ENCODE measurements at places on chromosomes 3 and 15.
A peak's percentile ranks its signal among the peaks of the same experiment; 100 is the strongest.

DNA sequence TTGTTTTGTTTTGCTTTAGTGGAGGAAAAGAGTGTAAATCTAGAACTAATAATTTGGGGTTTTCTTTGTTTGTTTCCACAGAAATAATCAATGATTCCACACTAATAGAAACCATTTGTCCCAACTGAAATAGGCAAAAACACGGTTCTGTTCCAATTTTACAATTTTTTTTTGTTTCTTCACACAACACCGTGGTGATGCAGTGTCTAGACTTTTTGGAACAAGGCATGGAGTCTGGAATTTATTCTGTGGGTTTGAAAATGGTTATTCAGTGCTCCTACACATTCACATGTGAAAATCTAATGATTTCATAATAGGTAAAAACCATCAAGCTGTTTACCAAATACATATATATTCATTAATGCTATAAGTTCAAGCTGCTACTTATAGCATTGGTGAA lies 629.0 kb upstream of the TGFBR2 start:
- no peak for DNase-seq

DNA sequence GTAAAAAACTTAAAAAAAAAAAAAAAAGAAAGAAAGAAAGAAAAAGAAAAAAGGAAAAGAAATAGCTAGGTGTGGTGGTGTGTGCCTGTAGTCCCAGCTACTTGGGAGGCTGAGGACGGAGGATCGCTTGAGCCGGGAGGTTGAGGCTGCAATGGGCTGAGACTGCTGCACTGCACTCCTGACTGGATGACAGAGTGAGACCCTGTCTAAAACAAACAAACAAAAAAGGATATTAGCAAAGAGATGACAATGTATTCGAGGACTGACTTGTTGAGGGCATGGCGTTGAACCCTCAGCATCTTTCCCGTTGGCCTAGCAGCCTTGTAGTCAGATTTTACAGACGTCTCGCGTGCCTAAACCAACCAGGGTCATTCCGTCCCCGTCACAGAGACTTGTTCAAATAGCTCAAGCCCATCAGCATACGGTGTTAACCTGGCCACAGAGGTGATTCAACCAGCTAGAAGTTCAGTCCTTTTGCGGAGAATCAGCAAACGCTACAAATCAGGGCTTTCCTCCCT lies 528 bp upstream of the NIT2 start:
- no peak for DNase-seq

DNA sequence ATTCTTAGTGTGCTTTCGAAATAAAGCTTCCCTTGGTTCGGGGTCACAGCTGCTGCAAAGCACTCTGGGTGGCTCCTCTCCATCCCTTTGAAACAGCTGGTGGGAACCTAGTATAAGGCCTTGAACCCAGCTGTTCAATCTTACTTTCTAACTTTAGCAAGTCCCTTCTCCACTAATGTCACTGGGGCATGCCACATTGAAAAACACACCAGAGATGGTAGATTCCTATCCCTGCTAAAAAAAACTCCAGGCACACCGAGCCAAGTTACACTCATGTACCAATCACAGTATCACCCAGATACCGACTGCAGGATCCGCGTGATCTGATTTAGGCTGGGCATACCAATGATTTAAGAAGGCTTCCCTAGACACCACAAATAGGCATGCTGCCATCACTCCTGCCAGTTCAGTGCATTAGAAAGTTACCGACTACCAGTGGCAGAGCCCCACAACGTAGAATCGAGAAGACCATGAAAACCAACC lies 65.0 kb downstream of the WWTR1 start:
- no peak for DNase-seq

GRCh38 chr3:129827765-129828164 lies 65.7 kb downstream of the TMCC1 start:
- no peak for DNase-seq

- DNase-seq: no peak
Measured at GRCh38 chr15:63805993-63806980, 27.5 kb downstream of the HERC1 start.

DNA sequence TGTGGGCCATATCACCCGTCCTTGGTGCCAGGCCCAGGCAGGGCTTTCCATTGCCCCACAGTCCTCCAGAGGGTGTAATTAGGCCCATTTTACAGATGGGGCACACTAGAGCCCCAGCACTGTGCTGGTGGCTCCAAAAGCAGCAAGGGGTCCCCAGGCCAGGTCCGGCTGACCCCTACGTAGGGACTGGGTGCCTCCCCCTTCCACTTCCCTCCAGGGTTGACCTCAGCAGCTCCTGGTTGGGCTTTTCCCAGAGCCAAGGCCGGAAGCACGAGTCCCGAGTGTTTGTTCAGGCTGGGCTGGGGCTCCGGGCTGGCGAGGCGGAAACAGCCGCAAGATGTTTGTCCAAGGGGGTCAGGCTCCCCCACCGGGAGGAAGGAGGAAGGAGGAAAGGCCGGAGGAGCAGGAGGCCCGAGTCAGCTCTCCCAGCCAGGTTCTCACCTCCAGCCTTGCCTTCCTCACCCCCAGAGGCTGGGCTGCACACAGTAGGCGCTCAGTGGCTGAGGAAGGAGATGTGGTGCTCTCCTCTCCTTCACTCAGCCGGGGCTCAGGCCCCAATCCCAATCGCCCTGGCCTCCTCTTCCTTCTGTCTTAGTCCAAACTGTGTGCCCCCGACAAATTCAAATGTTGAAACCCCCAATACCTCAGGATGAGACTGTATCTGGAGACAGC lies 17.1 kb upstream of the PLXND1 start:
- DNase-seq: no peak

DNA sequence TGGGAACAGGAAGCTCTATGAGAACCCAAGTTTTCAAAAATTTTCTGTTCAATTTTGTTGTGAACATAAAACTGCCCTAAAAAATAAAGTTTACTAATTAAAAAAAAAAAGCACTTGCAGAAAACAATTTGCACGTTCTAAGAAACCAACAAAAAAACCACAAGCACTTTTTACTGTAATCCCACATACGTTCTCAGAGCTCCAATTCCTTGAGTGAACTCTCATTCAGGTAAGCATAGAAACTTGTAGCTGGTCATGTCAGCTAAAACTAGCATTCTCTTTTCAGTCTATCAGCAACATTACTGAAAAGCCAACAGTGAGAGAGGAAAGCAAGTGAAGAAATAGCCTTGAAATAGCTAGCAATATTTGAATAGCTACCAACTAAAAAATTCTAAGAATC lies 11.5 kb upstream of the TMF1 start:
- no peak for DNase-seq

DNA sequence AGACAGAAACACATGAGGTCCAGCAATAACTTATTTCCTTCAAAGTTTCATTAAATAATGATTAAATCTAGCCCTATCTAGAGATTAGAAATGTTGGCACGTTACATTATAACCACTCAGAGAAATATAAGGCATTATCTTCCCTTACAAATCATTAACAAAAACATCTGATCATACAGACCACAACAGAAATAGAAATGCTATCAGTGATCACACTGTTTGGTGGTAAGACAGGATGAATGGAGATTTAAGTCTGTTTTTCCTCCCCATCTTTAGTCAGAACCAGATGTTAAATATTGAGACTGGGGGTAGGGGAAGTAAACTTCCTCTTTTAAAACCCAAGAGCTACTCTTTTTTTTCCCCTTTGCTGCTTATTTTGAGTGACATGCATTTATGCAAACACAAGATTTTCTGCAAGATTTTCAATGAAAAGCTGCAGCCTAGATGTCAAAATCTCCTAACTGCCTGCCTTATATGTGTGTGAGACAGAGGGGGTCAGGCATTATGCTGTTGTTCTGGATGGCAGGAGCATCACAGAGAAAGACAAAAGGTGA lies 70.4 kb downstream of the CBLB start:
- no peak for DNase-seq

DNA sequence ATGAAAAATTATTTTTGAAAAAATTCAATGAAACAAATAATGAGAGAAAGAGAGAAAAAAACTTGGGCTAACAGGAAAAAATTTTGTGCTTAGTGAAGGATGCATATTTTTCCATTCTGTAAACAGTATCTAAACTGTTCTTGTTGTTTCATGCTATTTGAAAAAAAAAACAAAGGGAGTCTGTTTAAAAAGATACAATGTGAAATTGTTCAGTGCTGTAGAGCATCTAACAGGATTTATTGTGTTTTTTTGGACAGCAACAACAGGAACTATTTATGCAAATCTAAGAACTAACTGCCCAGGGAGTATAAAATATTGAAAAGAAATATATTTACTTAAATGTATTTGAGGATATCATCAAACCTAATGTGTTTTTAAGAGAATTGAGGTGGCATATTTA lies 55.1 kb downstream of the PEX5L start:
- DNase-seq: no peak

DNA sequence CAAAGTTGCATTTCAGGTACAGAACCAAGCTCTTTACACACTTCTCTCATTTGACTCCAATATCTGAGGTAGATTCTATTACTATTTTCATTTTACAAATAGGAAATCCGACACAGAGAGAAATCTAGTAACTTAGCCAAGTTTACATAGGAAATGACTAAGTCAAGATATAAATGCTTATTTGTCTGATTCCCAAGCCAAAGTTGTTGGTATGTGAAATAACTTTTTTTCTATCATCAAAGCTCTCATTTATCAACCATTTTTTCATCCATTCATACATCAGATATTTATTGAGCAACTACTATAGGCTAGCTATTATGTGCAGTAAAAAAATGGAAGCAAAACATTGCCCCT lies 89.2 kb upstream of the MITF start:
- peak; percentile 16 for DNase-seq

DNA sequence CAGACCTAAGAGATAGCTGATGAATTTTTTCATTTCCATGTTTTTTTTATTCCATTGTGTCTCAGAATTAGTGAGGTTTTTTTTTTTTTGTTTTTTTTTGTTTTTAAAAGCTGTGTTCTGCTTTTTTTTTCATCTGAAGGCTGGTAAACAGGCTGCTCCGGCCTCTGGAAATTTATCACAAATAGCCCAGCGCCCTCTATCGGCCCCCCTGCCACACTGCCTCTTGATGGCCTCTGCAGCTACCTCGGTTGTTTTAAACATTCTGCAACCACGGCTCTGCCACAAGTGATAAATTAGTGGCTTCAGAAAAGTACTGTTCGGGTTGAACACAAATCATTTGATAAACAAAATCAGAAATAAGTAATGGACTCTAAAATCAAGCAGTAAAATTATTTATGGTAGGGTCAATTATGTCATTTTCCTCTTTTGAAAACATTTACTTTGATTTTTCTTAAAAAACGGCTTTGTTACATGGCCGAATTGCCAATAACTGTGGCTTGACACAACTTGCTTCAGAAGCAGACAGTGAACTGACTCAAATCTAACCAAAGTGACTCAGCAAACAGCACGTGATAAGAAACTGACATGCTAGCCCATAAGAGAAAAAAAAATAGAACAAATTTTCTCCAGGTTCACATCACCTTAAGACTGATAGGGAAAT lies 87.8 kb downstream of the RSL24D1 start:
- peak; percentile 29 for DNase-seq

GRCh38 chr15:40064231-40064894 lies 25.4 kb upstream of the SRP14 start:
- peak; percentile 99 for DNase-seq

GRCh38 chr3:37161351-37161750 lies 13.0 kb downstream of the LRRFIP2 start:
- DNase-seq: peak; percentile 58

DNA sequence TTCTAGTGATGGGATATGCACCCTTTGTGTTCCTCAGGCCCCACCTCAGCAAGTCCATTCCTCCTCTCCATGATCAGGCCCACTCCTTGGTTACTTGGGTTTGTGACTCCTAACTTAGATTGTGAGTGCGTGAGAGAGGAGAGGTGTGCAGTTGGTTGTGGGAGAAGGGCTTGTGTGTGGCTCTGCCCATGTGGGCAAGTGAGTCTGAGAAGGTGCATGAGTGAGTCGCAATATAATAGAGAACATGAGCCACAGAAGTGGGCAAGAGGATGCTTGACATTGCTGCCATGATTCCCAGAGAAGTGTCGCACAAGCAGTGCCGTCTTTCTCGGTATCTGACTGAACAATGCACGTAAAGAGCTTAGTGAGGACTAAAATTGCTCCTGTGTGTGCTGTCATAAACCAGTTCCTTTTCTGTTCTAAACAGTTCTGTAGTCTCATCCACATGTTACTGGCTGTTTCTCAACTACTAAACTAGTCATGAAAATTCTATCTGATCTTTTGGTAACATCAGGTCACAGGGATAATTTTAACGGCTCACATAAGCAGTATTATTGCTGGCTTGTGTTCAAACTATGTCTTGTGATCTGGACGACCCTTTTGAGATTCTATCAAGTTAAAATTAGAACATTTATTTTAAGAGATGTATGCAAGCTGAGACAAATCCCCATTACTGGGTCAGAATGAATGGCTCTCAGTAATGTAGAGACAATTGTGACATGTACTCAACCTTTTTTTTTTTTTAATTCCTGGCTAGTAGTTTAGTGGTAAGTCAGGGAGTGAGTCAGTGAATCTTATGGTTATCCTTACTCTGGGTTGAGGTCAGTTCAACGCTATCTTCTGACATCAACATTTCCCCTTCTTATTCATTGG lies 25.6 kb downstream of the GYG1 start:
- DNase-seq: peak; percentile 97

DNA sequence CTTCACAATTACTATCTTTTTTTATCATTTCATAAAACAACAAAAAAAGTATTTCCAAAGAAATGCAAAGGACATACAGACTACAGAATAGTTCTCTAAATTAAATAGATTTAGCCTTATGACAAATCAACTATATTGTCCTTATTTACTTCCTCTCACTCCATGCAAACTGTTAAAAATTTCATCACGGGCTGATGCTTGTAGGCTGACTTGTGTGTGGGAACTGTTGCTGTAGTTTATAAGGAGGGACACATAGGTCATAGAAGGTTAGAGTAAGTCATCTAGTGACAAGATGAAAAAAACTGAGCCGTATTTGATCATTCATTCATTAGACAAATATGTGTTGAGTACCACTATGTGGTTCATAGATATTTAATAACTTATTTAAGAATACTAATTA lies 232.5 kb upstream of the TBL1XR1 start:
- DNase-seq: no peak

DNA sequence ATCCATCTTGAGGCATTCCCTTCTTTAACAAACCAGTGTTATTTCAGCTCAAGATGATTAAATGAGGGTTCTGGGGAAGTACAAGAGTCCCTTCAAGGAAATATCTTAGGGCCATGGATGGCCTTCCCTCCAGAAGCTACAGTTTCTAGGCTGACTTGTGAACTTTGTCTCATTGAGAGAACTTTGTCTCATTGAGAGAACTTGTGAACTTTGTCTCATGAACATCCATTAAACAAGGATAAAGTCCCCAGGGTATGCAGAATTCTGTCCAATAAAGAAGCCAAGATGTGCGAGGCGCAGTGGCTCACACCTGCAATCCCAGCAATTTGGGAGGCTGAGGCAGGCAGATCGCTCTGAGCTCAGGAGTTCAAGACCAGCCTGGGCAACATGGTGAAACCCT lies 341.5 kb downstream of the THSD4 start:
- no peak for DNase-seq

DNA sequence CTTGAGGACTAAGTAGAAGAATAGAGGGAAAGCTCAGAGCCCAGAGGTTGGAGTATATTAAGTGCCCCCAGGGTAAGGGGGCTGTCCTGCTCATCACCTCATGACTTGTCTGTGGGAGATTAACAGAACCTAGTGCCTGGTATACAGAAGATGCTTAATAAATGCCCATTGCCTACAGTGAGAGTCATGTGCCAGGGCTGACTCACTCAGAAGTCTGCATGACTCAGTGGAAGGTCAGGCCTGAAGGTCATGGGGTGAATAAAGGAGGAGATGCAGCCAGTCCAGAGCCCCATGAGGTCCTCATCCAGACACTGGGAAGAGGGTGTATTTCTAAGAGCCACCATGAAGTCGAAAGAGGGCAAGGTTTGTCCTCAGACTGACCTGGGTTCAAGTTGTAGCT lies 62.5 kb upstream of the TLE3 start:
- DNase-seq: no peak
